NCI-H1417 (cell line): ENCODE measurements at places on chromosomes 5 and 9.

DNA sequence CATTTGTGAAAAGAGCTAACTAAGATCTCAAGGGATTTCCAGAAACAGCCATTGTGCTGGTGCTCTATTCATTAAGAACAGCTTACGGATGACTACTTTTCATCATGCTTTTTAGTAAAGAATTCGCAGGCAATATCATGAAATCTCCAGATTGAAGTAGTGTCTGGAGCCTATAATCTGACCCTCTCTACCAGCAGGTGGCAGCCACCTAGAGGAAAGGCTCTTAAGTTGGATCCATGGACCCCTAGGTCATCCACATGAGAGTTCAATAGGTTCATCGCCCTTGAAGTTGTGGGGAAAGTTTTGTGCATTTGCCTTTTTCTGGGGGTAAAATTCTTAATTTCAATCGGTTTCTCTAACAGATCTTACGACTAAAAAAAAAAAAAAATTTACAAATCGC is 82.3 kb downstream of the SLC1A3 start:
- peak; percentile 22 for DNase-seq

DNA sequence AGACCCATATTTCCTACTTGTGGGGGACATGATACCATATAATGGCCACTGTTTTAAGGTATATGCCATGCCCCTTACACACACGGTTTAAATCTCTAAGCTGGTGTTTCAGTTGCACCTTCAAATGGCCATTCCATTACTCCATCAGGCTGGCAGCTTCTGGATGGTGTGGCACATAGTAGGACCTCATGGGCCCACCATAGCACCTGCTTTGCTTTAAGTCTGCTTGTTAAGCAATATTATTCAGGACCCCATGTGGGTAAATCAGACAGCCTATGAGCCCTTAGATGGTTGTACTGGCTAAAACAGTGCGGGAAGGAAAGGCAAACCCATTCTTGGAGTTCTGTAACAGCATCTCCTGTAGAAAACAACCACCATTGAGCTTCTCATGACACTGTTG is 27.4 kb upstream of the PANK3 start:
- no peak for DNase-seq

DNA sequence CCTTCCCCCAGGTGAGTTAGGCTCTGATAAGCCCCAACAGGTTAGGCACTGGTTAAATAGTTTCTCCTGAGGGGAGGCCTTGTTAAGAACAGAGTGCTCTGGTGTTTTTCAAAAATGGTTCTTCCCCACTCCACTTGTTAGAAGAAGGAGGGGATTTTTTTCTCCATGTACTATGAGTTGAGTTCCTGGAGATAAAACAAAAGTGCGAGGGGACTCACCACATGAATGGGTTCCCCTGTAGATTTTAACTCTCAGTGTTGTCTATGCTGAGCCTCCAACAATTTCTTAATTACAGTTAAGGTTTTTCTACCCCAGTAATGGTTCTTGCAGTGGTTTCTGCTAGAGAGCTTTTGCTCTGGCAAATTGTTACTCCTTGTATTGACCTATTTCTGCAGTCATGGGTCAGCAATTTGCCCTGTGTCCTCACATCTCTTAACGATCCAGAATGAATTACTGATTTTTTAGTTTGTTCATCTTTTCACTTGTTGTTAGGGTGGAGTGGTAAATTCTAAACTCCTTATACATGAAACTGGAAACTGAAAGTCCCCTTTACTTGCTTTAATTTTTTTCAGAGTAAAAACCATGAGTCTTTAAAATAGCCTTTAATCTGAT is 44.4 kb downstream of the SCAMP1 start:
- no peak for DNase-seq

- DNase-seq: no peak
Observed at GRCh38 chr5:178542455-178542854, 47.7 kb downstream of the COL23A1 start.

- DNase-seq: no peak
Observed at GRCh38 chr5:178234750-178235587, 2.4 kb upstream of the PHYKPL start.

- no peak for DNase-seq
Observed at GRCh38 chr9:26054600-26055520, 376.6 kb upstream of the TUSC1 start.

- DNase-seq: no peak
Observed at GRCh38 chr5:62460578-62460983, 48.0 kb downstream of the IPO11 start.

DNA sequence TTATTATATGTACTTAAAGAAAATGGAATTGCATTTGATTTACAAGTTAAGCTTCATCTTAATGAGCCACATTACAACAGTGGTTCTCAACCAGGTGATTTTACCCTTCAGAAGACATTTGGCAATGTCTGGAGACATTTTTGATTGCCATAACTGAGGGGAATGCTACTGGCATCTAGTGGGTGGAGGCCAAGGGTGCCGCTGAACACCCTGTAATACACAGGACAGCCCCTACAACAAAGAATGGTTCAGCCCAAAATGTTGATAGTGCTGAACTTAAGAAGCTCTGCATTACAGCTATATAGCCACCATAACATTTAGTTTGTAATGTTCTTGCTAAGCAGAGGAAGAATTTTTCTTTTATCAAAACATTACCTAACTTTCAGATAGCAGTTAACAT is 103.1 kb downstream of the PAM start:
- DNase-seq: no peak

- no peak for DNase-seq
Observed at GRCh38 chr5:14729448-14730385, 65.2 kb downstream of the OTULIN start.

DNA sequence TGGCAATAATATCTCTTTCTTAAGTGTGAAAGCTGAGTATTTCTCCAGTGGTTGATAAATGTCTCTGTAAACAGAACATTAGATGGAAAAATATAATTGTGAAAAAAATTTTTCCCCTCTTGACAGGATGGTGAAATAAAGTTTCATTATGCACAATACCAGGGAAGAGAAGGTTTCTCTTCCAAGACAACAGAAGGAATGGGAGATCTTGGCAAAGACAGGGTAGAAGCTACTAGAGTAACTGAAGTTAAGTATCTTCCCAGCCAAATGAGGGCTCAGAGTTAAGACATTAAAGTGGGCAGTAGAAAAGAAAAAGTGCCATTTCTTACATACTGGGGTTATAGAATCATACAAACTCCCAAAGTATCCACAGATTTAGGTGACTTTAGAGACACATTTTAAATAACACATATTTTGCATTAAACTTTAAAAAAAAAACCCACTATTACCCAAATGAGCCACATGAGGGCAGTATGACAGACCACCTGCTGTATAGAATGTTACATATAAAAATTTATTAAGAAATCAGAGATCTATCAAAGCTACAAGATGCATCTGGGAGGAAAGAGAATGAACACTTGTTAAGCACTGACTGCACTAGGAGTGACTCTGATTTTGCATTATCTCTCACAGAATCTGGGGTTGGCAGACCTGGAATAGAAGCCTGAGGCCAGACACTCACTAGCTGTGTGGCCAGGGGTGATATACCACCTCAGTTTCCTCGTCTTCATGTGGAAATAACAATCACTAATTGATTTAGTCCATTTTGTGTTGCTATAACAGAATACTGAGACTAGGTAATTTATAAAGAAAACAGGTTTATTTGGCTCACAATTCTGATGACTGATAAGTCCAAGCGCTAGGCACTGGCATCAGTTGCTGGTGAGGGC is 98.5 kb downstream of the ARSB start:
- DNase-seq: no peak

DNA sequence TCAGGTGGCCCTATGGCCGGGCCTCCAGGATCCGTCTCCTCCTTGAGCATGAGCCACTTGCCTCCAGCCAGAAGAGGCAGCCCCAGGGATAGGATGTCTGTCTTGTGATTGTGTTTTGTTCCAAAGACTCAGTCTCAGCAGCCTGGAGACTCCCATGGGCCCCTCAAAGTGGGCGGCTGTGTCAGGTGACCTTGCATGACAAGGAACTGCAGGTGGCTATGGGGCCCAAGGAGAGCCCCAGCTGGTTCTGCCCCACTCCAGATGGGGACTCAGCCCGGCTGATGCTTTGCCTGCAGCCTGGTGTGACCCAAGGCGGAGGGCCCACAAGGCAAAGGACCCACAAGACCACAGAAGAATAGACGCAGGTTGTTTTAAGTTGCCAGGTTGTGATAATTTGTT is 284.3 kb upstream of the IRX4 start:
- peak; percentile 40 for DNase-seq

GRCh38 chr9:36853233-36853632 is 180.8 kb downstream of the PAX5 start:
- DNase-seq: no peak

DNA sequence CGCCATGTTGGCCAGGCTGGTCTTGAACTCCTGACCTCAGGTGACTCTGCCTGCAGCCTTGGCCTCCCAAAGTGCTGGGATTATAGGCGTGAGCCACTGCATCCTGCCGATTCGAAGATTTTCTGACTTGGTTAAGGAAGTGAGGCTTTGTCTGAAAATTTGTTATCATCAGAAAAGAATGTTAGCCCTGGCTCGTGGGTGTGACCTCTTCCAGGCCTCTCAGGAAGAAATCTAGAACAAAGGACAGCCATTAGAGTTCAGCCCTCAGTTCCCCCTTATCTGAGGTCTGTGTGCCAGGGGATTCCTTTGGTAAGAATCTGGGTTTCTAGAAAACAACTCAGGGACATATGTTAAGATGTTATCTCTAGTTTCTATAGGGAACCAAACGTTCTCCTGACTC is 6.2 kb downstream of the OR2S2 start:
- no peak for DNase-seq

DNA sequence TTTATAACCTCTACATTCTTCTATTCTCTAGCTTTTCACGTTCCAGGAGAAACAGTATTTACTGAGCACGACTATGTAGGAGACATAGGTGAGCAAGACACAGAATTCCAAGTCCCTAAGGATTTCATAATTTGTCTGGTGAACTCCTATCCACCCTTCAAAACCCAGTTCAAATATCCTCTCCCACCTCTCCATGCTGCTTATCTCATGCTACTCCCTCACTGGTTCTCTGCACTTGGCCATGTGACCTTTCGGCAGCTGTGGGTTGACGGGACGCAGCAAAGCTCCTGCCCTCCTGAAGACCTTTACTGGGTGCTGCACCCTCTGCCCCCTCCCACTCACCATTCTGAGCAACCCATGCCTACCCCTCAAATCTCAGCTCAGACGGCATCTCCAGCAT is 173.2 kb downstream of the RGS3 start:
- no peak for DNase-seq

DNA sequence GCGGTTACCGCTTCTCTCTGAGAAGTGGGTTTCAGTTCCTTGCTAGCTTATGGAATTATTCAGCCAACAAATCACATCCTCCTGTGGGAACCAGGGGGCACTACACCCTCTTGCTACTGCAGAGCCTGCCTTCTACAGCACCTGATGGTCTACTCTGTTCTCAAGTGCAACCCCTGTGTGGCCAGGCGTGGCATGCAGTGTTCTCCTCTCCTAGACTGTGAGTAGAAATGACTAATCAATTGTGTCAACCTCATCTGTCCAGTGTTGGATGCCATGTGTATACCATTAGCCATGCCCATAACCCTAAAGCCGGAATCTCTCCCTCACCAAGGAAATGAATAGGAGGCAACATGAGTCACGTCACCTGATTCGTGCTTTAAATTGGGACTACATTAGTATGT is 117.2 kb upstream of the LIFR start:
- DNase-seq: no peak

GRCh38 chr5:77843570-77844372 is 67.6 kb upstream of the TBCA start:
- no peak for DNase-seq

DNA sequence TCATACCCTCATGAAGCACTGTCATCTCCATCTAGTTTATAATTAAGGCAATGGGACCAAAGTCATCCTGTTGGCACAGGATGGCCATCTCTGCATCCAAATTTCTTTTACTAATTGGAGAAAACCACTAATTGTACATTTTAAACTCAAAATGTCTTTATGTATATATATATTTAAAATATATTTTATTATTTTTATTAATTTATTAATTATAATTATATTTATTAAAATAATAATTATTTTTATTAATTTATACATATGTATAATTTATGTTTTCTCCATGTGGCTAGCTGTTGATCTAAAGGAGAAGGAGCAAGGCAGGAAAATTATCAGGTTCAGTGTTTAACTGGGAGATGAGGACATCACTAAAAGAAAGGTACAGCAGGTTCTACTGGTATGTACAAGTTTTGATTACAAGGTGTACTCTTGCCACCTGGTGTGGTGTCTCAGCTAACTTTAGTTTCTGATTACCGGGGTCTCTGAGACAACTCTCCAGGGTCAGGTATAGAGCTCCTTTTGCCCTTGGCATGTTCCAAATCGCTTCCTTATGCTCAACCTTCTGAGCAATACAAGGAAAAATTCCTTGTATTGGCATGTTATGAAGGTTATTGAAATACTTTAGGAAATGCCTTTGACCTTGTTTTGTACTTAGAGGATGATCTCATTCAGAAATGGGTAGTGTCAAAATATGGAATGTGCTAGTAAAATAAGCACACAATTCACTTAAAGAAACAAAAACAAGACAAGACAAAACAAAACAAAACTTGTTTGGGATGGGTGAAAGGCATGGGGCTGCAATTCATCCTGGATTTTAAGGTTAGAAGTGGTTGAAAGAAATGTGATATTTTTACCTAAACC is 79.6 kb downstream of the GHR start:
- DNase-seq: no peak

- no peak for DNase-seq
Observed at GRCh38 chr9:18297056-18297841, 176.7 kb upstream of the ADAMTSL1 start.

- no peak for DNase-seq
Observed at GRCh38 chr5:167793700-167794099, 497.7 kb upstream of the WWC1 start.

DNA sequence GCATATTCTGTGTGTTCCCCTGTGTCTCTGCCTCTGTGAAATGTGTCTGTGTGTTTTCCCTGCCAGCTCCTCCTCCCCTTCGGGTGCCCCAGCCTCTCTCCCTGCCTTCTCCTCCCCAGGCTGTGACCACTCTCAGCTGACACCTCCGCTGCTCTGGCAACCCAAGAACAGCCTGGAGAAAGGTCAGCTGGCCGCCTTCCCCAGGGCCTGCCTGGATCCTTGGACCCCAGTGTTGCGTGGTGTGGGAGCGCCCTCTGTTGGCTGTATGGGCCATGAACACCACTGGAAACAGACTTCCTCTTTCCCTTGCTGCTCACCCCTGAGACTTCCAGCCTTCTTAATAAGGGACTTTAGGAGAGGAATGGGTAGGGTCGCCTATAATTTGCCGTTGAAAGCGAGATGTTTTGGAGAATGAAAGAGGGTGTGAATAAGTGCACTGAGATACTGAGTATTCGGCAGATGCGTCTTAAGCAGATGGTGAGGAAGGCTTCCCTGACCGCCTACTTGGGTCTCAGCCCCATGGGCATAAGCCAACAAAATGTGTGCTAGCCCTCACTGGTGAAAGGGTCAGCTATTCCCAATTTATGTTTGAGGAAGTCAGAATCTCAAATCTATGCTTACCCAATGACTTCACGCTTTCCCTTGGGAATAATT is 114.9 kb upstream of the TRIM32 start:
- peak; percentile 81 for DNase-seq

- no peak for DNase-seq
Observed at GRCh38 chr5:135051399-135051798, 17.4 kb upstream of the PITX1 start.

GRCh38 chr5:64977779-64978178 is 209.0 kb downstream of the CWC27 start:
- DNase-seq: no peak
